ENCODE measurements at places on chromosomes 4 and X. TPM values are rescaled to one million over a fixed set of nuclear protein-coding genes. Genes with fewer than 3 reads are reported as not detected.

The SSX3 gene
- total RNA-seq, result not detected

The RPA4 gene
- total RNA-seq, result 0.73 TPM

- no peak for DNase-seq
Measured at GRCh38 chrX:4936315-4936714, 1222.9 kb upstream of the PRKX start.

DNA sequence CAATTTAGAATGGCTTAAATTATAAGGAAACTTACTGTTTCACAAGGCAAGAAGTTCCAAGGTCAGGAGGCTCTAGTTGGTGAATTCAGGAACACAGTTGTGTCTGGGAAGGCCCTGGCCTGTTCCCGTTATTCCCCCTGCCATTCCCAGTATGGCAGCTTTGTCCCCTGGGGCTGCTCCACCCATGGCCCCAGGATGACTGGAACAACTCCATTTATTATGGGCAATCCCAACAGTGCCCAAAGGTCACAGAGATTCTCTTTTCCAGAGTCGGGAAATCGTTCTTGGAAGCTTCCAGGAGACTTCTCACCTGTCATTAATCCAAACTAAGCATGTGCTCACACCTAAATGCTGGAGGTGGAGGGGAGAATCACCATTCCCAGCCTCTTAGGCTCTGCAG, 2.8 kb upstream of the PRKG2 start:
- no peak for DNase-seq

DNA sequence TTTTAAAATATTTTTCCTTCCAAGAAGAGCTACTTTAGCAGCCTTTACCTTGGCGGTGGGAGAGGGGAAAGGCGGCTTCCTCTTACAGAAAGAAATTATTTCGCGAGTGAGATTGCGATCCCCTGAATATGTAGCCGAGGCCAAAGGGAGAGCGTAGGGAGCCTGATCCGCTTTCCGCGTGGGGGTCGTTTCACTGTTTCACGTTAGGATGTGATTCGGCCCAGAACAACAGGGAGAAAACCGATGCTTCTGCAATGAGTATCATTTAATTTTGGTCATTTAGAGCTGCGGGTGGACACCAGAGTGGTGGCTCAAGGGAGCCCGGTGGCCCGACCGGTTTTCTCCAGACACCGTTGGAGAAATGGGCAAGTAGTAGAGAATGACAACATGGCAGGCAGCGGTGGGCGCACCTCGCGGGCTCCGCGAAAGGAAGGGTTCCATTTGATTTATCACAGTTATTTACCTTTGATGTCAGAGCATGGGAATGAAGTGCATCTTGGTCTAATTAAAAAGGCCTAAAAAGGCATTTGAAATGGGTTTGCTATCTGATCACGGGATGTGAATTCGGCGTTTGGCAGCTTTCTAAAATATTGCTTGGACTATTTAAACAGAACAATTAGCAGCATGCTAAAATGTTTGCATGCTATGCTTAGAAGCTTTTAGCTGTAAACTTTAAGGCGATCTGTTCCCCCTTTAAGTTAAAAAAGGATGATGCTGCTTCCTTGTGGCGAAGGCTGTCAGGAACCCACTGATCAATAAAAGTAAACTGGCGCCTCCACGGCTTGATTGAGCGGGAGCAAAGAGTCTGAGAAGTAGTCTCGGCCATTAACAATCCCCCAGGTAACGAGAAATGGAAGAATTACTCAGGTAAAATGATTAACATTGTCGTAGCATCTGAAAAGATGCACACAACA, 2.0 kb upstream of the PCDH19 start:
- no peak for DNase-seq

The MAGED2 gene
- 219 TPM for total RNA-seq

GRCh38 chrX:143340190-143340589, 177.1 kb downstream of the SPANXN3 start:
- DNase-seq, result no peak

GRCh38 chrX:102985192-102985591, 48.1 kb downstream of the RAB40AL start:
- no peak for DNase-seq

DNA sequence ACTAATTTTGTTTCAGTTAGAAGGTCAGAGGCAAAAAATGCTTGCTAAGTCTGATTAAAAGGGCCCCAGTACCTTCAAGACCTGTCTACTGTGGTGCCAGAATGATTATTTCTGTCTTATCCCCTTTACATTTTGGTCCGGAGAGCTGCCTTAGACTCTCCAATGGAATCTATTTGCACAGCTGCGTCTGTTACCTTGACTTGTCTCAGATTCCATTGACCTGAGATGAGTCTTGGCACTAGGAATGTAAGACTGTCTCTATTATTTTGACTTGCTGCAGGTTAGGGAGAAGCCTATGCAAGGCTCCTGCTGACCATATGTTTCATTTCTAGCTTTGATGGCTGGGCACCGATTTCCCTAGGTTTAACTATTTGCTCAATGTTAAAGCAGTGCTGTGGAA, 457.6 kb downstream of the KCTD8 start:
- no peak for DNase-seq

Measured in pulmonary artery endothelial cell (primary cell).